ENCODE measurements at places on chromosomes 2 and 18.

GRCh38 chr2:207432453-207432852 lies 97.3 kb upstream of the CREB1 start:
- H3K27me3 ChIP-seq, result no peaks in the 10 kb centered on the region
- no peak overlapping the region for H3K4me3 ChIP-seq
- H3K27ac ChIP-seq, result no peak overlapping the region
- H3K36me3 ChIP-seq, result no peaks in the 10 kb centered on the region
- no peaks in the 10 kb centered on the region for H3K4me1 ChIP-seq

GRCh38 chr2:174957050-174957449 lies 48.1 kb downstream of the CHN1 start:
- H3K4me1 ChIP-seq, result peaks cover 3% of the 10 kb centered on the region
- DNase-seq, result no peak
- no peaks in the 10 kb centered on the region for H3K27me3 ChIP-seq
- H3K4me3 ChIP-seq, result no peak overlapping the region
- H3K36me3 ChIP-seq, result peaks cover 34% of the 10 kb centered on the region

DNA sequence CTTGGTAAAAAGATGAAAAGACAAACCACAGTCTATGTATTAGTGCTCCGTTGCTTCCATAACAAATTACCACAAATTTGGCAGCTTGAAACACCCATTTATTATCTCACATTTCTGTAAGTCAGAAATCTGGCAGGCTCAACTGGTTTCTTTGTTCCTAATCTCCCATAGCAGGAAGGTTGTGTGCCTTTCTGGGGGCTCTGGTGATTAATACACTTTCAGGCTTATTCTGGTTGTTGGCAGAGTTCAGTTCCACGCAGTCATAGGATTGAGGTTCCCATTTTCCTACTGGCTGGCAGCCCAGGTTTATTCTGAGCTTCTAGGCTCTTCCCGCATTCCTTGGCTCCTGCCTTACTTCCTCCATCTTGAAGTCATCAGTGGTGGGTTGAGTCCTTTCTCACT lies 189.3 kb downstream of the ANAPC1 start:
- no peaks in the 10 kb centered on the region for H3K36me3 ChIP-seq
- no peak overlapping the region for H3K4me3 ChIP-seq
- H3K27ac ChIP-seq, result no peak overlapping the region
- no peaks in the 10 kb centered on the region for H3K27me3 ChIP-seq

GRCh38 chr2:235614176-235614860 lies 120.5 kb downstream of the AGAP1 start:
- peaks cover 12% of the 10 kb centered on the region for H3K4me1 ChIP-seq
- no peak for DNase-seq
- H3K27ac ChIP-seq, result no peak overlapping the region
- no peaks in the 10 kb centered on the region for H3K36me3 ChIP-seq
- H3K4me3 ChIP-seq, result no peak overlapping the region

DNA sequence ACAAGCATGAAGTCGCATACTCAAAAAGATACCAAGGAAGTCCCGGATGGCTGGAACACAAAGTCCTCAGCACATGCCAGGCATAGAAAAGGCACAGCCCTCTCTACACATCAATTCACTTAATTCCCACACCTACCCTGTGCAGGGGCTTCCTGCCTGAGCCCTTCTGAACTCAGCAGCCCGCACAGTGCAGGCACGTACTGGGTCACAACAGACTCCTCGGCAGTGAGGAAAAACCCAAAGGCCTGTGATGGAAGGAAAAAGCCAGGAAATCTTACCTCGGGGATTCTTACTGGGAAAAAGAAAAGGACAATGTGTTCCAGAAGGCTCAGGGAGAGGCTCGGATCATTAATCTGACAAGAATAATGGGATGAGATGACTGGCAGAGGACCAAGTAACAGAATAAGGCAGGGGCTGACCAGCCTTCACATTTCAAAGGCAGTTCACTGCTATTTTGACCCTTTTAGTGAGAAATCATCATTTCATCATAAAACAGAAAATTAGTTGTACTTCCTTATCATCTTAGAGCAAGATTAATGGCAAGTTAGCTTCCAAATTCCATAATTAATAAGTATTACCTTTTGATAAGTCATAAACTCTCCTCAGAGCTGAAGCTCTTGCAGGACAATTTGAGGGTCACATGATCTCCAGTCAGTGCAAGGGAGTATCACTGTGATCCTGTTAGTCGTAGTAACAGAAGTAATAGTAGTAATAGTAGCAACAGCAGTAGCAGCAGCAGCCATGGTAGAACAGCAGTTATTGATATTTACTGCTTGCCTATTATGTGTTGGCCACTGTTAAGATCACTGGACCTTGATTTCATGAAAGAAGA lies 87.4 kb downstream of the STK39 start:
- no peak overlapping the region for H3K4me3 ChIP-seq
- H3K27ac ChIP-seq, result no peak overlapping the region
- H3K27me3 ChIP-seq, result no peaks in the 10 kb centered on the region
- DNase-seq, result no peak
- H3K4me1 ChIP-seq, result peaks cover 3% of the 10 kb centered on the region

- no peak overlapping the region for H3K27ac ChIP-seq
- peaks cover 17% of the 10 kb centered on the region for H3K36me3 ChIP-seq
- H3K4me1 ChIP-seq, result peaks cover 1% of the 10 kb centered on the region
- no peaks in the 10 kb centered on the region for H3K27me3 ChIP-seq
- no peak for DNase-seq
Observed at GRCh38 chr2:70240599-70240998, 7.8 kb downstream of the TIA1 start.

DNA sequence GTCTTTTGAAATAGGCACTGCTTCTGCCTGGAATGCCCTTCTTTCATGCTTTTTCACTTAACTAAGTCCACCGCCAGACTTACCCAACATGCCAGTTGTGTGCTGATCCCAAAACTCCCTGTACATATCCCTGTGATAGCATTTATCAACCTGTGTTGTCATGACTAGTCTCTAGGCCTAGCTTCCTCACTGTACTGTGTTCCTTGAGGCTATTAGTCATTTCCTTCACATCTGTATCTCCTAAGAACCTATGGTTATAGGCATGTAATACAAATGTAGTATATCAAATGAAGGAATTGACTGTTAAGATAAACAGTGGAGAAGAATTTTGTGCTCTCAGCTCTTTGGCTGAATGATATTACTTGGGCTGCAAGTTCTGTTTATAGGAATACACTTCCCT lies 184.3 kb downstream of the CYRIA start:
- H3K27me3 ChIP-seq, result no peaks in the 10 kb centered on the region
- H3K4me1 ChIP-seq, result no peaks in the 10 kb centered on the region
- H3K4me3 ChIP-seq, result no peak overlapping the region
- H3K36me3 ChIP-seq, result no peaks in the 10 kb centered on the region

DNA sequence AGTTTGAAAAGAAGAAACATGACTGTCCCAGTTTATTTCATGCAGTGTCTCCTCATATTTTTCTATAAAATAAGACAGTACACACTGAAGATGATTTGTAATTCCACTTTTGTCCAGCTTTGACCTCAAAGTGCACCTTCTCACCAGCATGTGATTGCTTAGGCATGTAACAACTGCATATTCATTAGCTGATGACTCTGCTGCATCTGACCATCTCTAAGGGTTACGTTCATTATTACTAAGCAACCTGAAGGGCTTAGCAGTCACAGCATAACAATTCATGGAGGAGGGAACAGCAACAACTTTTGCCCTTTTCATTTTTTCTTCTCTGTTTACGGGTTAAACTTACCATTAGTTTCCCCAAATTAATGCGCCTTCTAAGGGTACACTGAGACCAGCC lies 330.6 kb upstream of the PIK3C3 start:
- no peaks in the 10 kb centered on the region for H3K36me3 ChIP-seq
- no peak overlapping the region for H3K4me3 ChIP-seq
- no peak for DNase-seq
- H3K27ac ChIP-seq, result no peak overlapping the region
- peaks cover 2% of the 10 kb centered on the region for H3K4me1 ChIP-seq

DNA sequence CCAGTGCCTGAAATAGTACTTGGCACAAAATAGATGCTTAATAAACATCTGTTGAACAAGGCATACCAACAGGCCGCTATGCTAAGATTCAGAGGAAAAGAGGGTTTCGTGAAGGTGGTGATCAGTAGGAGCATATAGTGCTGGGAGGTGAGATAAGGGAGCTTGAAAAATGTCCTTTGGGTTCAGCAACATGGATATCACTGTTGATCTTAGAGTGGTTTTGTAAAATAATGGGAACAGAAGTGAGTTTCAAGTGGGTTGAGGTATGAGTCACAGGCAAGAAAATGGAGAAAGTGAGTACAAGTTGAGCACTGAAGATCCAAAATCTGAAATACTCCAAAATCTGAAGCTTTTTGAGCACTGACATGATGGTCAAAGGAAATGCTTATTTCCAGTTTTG lies 4.4 kb downstream of the CENPO start:
- no peak overlapping the region for H3K4me3 ChIP-seq
- H3K36me3 ChIP-seq, result peaks cover 25% of the 10 kb centered on the region
- no peak for DNase-seq
- no peak overlapping the region for H3K27ac ChIP-seq
- H3K27me3 ChIP-seq, result no peaks in the 10 kb centered on the region

DNA sequence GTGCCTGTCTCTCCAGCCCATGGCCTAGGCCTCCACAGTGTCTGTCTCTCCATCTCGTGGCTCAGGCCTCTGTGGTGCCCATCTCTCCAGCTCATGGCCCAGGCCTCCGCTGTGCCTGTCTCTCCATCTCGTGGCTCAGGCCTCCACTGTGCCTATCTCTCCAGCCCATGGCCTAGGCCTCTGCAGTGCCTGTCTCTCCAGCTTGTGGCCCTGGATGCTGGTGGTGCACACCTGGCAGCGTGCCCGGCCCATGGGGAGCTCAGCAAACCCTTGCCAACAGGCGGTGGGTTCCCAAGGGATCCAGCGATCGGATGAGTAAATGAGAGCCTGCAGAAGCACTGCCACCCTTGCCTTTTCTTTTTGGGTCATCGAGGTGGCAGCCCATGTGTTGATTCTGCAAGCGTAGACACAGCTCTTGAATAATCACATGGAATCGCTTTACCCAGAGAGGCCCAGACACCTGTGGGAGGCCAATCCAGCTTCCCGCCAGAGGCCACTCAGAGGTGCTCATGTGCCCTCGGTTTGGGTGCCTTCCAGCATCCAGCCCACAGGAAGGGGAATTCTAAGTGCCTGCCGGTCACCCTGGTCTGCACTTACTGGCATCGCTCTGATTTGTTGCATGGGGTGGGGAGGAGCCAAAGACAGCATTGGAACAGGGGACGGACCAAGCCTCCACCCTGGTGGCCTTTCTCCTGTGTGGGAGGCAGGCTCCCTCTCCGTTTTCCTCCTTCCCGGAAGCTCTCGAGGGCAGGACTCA lies 101.8 kb upstream of the HDAC4 start:
- H3K4me1 ChIP-seq, result peaks cover 3% of the 10 kb centered on the region
- H3K27me3 ChIP-seq, result no peaks in the 10 kb centered on the region
- no peaks in the 10 kb centered on the region for H3K36me3 ChIP-seq
- no peak overlapping the region for H3K4me3 ChIP-seq
- DNase-seq, result no peak

- H3K36me3 ChIP-seq, result no peaks in the 10 kb centered on the region
- H3K27ac ChIP-seq, result no peak overlapping the region
- H3K4me3 ChIP-seq, result no peak overlapping the region
- H3K4me1 ChIP-seq, result peaks cover 8% of the 10 kb centered on the region
- no peak for DNase-seq
- no peaks in the 10 kb centered on the region for H3K27me3 ChIP-seq
Observed at GRCh38 chr18:63681449-63682340, 20.0 kb upstream of the SERPINB3 start.

GRCh38 chr2:191832668-191833067 lies 14.2 kb downstream of the CAVIN2 start:
- no peaks in the 10 kb centered on the region for H3K36me3 ChIP-seq
- DNase-seq, result no peak
- peaks cover 22% of the 10 kb centered on the region for H3K4me1 ChIP-seq
- H3K4me3 ChIP-seq, result no peak overlapping the region
- H3K27ac ChIP-seq, result no peak overlapping the region

DNA sequence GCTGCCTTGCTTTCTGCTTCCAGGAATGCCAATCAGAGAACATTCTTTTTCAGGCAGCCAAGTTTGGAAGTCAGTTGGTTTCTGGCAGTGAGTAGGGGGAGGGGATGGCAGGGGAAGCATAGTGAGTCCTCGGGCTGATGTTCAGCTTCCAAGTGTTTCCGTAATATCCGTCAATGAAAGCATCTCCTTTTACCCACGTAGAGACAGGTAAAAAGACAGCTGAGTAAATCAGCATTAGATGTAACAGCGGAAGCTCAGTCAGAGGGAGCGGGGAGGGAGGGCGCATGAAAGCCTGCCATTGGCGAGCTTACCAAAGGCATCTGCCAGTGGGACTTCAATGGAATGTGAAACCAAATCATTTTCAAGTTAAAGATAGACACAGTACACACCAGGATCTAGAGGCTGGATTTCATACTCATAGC lies 117.1 kb upstream of the DTNA start:
- H3K4me1 ChIP-seq, result peaks cover 6% of the 10 kb centered on the region
- no peaks in the 10 kb centered on the region for H3K27me3 ChIP-seq
- no peak overlapping the region for H3K27ac ChIP-seq
- H3K4me3 ChIP-seq, result peak overlapping the region; percentile 47

GRCh38 chr2:42835577-42836371 lies 43.4 kb upstream of the HAAO start:
- no peak for DNase-seq

- H3K4me3 ChIP-seq, result peak overlapping the region; percentile 80
- H3K27me3 ChIP-seq, result no peaks in the 10 kb centered on the region
- peak; percentile 65 for DNase-seq
- peak overlapping the region; percentile 88 for H3K27ac ChIP-seq
- H3K4me1 ChIP-seq, result peaks cover 16% of the 10 kb centered on the region
- no peaks in the 10 kb centered on the region for H3K36me3 ChIP-seq
Observed at GRCh38 chr18:44679056-44679913, 1.4 kb upstream of the SETBP1 start.

GRCh38 chr18:43115076-43115921 lies at the start of gene RIT2:
TSS of gene RIT2 (minus strand) at chr18:43115685.
- H3K4me3 ChIP-seq, result no peak within 1 kb of the TSS
- no peak within 1 kb of the TSS for H3K27ac ChIP-seq
- H3K4me1 ChIP-seq, result no peaks in the 10 kb centered on the region
- no peak for DNase-seq
- H3K27me3 ChIP-seq, result no peaks in the 10 kb centered on the region

- DNase-seq, result no peak
- H3K36me3 ChIP-seq, result peaks cover 2% of the 10 kb centered on the region
- H3K27ac ChIP-seq, result no peak overlapping the region
- no peaks in the 10 kb centered on the region for H3K27me3 ChIP-seq
- H3K4me1 ChIP-seq, result peaks cover 14% of the 10 kb centered on the region
- H3K4me3 ChIP-seq, result no peak overlapping the region
Observed at GRCh38 chr18:62881509-62882016, 166.2 kb downstream of the PHLPP1 start.
